ENCODE measurements at places on chromosomes 3 and 15.

DNA sequence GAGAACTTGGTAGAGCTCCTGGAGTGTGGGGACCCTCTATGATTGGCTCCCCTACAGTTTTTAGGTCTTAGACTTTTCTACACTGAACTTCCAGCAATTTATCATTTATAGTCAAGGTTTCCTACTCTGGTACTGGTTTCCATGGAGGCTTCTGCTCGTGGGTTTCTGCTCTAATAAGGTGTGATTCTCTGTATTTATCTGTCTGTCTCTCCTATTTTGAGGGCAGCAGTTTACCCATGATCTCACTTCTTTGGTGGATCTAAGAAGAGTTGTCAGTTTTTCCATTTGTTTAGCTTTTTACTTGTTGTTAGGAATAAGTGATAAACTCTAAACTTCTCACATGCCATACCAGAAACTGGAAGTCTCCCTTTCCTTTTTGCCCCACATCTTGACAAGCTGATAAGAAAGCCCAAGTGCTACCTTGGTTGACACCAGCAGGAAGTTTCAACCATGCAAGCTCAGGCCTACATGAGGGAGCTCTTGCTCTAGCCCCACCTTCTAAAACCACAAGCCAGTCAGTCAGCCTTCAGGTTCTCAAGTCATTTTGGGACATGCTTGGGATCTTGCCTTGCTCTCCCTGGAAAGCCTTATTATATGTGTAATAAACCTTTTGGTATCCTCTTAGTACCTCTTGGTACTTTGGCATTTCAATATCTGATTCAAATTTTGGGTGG lies 10.0 kb downstream of the TIMMDC1 start:
- DNase-seq, result no peak

DNA sequence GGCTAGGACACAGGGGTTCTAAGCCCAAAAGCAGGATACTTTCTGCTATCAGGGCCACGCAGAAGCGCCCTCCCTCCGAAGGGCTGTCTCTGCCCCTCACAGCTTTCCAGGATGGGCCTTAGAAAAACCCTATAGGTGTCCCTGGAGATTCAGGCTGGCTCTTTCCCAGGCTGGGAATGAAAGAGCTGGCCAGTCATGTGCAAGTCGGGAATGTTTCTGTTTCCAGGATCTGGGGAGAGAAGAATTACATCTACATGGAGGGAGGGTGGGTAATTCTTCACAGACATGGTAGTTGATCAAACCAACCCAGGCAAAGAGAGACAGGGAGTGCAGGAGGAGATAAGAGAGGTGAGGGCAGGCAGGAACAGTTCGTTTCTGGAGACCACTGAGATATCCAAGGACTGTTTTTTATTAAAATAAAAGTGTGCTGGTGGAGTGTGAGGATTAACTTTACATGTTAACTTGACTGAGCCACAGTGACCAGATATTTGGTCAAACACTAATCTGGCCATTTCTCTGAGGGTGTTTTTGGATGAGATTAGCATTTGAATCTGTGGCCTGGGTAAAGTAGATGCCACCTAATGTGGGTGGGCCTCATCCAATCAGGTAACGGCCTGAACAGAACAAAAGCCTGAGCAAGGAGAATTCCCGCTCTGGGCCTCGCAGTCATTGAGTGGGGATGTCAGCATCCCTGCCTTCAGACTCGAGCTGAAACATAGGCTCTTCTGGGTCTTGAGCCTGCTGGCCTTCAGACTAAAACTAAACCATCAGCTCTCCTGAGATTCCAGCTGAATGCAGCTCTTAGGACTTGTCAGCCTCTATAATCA lies 15.3 kb downstream of the NUP210 start:
- DNase-seq, result no peak

DNA sequence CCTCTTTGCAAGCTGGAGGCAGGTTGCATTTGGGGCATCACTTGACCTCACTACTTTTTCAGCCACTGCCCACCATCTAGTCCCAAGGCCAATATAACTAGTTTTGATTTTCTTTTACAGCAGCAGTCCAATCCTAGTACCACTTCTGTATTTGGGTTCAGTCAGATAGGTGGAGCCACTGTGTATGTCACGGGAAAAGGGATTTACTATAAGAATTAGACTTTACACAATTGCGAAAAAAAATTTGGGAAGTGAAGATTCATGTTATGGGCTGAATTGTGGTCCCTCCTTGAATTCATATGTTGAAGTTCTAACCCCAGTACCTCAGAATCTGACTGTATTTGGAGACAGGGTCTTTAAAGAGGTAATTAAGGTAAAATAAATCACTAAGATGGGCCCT lies 37.4 kb upstream of the NMNAT3 start:
- no peak for DNase-seq

DNA sequence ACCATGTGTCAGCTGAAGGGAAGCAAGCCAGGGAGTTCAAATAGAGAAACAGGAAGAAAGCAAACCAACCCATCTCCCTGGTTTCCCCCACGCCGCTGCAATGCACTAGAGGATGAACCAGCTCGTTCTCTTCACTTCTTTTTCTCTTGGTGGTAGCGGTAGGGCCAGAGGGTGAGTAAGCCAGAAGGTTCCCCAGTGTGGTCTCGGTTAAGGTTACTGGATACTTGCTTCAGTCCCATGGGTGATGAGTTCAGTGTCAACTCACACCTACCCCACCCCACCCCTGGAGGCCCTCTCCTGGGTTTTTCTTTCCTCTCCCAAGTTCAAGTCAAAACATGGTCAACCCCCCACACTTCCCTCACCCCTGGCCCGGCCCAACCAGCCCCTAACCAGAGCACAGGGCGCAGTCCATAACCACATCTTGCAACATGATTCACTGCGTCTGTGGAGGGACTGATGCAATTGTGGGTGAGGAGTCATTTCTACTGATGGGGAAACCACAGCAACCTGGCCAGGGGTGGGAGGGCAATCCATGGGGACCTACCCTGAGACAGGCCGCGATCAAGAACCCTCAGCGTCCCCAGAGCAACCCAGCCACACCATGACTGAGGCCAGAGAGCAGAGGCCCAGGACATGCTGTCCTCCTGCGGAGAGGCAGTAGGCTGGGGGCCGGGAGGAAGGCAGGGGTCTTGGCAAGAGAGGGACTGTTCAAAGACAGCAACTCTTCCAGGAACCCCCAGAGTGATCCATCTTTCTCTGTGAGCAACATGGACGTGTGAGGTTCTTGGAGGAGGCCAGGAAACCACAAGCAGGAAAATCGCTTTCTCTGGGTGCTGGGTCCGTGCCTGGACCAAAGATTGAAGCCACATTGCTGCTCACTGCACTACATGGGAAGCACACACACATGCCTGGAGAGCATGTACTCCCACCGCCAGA lies 276.6 kb downstream of the UACA start:
- peak; percentile 50 for DNase-seq

DNA sequence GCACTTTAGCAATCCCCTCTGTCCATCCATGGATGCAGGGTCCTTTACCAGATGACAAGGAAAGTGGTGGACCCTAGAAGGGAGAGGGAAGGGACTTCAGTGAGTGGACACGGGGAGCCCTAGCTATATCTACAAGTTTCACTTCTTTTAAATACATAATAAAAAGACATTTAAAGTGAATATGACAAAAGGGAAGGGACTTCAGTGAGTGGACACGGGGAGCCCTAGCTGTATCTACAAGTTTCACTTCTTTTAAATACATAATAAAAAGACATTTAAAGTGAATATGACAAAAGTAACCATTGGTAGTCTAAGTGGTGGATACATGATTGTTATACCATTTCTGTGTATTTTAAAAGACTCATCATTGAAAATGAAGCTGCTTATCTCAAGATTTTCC lies 81.9 kb upstream of the HES1 start:
- DNase-seq, result no peak

GRCh38 chr3:193564012-193564411 lies 9.3 kb upstream of the ATP13A4 start:
- no peak for DNase-seq

DNA sequence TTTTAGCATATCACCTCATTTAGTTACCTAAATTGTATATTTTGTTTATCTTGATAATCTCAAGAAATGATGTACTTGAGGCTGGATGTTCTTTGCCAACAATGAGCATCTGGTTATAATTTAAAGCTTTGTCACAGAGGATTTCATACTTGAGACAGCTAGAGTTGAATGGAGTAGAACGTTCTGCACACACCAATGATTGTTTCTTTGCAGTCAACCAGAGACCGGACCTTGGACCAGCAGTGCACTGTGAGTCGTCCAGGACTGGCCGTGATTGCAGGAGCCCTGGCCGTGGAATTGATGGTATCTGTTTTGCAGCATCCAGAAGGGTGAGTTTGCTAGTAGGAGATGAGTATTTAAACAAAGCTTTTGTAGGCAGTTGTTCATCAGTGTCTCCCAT lies 90.4 kb downstream of the ATG7 start:
- DNase-seq, result no peak

DNA sequence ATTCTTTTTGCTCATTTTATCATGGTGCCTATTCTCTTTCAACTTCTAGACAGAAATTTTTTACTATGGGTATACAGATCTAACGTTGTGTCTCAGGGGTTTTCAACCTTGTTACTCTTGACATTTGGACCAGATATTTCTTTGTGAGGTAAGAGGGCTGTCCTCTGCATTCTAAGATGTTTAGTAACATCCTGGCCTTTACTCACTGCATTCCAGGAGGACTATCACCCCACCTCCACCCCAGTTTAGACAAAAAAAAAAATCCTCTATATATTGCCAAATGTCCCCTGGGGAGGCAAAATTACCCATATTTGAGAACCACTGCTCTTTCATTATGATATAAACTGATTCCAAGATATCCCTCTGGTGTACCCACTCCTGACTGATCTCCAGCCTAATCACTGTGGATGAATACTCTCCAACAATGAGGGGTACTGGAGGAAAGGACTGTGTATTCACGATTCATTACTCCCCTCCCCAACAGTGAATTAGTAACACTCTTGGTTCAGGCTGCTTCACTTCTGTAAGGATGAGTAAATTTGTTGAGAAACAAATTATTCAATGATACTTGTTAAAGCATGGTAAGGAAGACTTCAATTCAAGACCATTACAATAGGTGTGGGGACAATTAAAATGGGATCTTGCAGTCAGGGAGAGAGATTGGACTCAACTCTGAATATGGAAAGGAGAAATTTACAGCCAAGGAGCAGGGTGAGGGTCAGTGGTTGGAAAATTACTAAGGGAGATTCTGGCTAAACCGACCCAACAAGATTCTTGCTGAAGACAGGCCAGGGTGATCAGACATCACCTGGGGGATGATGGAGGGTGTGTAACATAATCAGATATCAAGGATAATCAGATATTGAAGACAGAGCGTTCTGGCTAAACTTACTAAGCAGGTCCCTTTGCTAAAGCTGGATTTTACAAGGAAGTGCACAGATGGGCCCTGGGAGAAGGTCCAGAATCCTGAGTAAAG lies 123.8 kb upstream of the DAZL start:
- DNase-seq, result no peak

DNA sequence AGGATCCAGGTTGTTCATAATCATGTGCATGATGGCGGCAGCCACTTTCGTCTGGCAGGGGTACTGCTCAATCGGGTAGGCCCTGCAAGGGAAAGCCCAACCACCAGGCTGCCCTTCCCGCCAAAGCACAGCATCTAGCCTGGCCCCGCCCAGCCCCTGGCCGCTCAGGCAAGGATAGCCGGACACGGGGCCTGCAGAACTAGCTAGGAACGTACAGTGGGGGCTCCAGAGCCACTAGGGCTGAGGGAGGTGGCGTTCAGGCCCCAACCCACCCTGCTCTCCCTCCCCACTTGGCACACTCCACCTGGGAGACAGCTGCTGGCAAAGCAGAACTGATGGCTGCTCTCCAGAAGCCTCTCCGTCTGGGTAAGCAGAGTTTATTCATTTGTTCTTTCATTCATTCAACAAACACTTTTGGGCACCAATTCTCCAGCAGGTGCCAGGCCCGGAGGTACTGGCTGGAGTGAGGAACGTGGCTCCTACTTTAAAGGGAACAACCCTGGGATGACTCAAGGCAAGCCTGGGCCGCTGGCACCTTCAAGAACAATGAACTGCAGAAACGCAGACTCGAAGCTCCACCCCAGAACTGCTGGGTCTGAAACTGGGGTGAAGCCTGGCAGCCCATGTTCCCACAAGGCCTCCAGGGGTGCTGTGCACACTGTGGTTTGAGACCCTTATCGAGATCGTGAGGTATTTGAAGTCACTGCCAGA lies 7.8 kb downstream of the UROC1 start:
- no peak for DNase-seq

DNA sequence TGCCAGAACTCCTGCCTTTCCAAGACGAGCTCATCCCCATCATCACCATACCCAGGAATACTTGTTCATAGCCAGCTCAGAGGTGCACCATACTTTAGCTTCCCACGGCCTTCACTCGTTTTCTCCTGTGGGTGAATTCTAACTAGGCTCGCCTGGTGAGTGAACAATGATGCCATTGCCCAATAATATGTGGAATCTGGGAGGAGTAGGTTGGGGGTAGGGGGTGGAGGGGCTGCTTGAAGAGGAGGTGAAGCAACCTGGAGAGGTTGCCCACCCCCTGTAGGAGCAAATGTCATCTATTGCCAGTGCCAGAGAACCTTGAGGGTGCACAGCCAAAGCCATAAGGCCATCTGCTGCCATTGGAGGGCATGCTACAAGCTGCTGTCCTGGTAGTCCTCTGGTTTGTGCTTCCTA lies 592 bp upstream of the ZNF445 start:
- no peak for DNase-seq

DNA sequence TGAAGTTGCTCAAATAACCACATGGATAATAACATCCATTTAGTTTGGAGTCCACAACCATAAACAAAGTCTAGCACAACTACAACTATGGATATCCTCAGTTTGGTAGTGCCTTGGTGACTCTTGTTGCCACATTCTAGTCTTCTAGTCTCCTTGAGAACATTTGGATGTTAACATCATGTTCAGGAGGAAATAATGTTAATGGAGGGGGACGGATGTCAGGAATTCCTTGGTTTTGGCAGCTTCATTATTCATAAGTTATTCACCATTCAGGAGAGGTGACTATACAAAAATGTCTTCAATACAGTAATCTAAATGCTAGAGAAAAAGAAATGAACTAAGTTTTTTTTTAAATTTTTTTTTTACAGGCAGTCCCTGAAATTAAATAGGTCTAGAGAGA lies 26.4 kb upstream of the GABPB1 start:
- DNase-seq, result no peak

DNA sequence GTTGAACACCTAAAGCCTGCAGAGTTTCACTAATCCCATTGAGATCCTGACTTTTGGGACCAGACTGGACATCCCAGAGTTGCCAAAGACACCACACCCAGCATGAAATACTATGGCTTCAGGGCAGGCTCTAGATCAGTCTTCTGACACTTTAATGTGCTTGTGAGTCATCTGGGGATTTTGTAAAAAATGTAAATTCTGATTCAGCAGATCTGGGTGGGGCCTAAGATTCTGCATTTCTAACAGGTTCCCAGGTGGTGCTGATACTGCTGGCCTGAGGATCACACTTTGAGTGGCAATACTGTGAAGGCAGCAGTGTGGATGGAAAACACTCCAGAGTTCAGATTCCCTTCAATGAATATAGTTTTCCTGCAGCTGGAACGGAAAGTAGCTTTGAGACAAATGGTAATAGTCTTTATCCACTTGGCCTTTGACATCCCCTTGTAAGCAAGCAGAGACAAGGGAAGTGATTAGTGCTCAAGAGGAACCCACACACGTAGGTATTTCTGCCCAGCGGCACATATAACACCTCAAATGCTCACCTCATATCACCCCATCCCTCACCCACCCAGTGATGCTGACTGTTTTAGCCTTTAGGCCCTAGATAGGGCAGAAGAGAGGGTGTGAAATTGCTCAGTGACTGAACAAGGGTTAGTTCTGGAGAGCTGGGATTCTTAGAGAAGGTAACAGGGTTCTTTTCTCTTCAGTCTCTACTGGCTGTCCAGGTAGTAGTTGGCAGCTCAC lies 51.5 kb upstream of the GSK3B start:
- no peak for DNase-seq
